Stimulated activated CD4-positive, alpha-beta T cell treated with anti-CD3 and anti-CD28 coated beads, Interleukin-1b, Interleukin-23, amount 100 ng/mL, for 1 hour (primary cell): ENCODE measurements at places on chromosomes 6 and 20.
A peak's percentile ranks its signal among the peaks of the same experiment; 100 is the strongest.

DNA sequence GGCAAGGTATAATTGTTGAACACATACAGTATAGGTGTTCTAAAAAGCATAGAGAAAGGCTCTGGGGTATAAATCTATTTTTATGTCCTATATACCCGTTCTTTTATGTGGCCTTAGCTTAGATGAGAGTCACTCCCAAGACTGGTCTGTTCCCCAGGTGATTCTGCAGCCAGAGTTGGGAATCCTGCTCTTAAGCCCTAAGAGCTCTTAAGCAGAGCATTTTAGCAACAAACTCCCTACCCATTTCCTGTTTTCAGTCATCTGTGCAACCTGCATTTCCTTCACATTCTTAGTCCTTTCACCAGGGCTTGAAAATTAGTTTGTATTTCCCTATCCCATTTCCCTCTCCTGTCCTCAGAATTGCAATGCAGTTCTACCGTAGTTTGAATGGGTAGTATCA, 166.1 kb downstream of the HS3ST5 start:
- DNase-seq: no peak

GRCh38 chr20:8215361-8215781, 83.3 kb downstream of the PLCB1 start:
- DNase-seq: no peak

DNA sequence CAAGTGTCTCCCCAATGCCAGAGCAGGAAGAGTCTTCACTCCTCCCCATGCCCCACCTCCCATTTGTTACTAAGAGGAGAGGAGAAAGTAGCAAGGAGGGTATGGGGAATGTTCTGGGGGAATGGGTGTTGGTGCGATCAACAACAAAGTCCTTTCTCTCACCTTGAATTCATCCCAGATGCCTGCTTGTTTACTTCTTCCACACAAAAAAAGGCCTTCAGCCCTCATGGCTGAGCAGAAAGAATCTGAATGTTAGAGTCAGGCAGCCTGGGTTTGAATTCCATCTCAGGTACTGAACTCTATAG, 9.9 kb downstream of the MOG start:
- no peak for DNase-seq

DNA sequence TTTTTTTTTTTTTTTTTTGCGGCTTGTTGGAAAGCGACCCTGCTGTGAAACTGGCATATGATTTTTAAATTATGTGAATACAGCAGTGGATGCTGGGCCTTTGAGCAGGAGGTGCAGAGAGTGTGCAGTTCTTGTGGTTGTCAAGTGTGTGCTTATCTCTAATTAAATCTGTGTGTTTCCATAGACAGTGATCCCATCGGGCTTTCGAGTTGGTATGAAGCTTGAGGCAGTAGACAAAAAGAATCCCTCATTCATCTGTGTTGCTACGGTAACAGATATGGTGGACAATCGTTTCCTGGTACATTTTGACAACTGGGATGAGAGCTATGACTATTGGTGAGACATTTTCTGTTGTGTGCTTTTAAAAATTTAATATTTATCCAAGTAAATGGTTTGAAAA, 52.4 kb downstream of the L3MBTL3 start:
- no peak for DNase-seq

DNA sequence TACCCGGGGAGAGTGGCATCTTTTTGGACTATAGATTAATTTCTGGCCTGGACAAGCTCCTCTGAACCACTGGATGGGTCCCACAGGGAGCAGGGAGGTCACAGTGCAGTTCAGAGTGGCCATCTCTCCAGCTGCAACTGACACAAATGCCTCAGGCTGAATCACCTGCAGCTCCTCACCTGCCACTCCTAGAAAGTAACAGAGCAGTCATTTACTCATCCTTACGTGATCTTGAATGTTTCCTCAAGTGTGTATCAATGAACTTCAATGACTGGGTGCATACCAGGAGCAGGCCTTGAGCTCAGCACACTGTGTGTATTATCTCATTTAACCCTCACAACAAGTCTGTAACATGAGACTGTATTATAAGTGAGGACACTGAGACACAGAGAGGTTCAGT, 40.0 kb upstream of the SIRPG start:
- no peak for DNase-seq

DNA sequence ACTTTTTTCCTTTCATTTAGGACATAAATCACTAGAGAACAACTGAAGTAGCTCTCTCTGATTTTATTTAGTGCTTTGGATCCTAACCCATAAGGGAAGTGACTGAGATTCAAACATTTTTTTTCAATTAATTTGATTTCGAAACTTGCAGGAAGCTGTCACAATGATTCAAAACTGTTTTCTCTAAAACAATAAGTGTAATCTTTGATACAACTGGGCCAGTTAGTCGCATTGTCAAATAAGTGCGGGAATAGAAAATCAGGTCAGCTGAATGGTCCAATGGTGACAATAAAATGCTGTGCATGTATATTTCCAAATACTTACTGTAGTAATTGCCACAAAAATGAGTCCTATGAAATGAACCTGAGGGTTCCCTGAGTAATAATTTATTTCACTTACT, 930.8 kb downstream of the TFAP2A start:
- DNase-seq: no peak

DNA sequence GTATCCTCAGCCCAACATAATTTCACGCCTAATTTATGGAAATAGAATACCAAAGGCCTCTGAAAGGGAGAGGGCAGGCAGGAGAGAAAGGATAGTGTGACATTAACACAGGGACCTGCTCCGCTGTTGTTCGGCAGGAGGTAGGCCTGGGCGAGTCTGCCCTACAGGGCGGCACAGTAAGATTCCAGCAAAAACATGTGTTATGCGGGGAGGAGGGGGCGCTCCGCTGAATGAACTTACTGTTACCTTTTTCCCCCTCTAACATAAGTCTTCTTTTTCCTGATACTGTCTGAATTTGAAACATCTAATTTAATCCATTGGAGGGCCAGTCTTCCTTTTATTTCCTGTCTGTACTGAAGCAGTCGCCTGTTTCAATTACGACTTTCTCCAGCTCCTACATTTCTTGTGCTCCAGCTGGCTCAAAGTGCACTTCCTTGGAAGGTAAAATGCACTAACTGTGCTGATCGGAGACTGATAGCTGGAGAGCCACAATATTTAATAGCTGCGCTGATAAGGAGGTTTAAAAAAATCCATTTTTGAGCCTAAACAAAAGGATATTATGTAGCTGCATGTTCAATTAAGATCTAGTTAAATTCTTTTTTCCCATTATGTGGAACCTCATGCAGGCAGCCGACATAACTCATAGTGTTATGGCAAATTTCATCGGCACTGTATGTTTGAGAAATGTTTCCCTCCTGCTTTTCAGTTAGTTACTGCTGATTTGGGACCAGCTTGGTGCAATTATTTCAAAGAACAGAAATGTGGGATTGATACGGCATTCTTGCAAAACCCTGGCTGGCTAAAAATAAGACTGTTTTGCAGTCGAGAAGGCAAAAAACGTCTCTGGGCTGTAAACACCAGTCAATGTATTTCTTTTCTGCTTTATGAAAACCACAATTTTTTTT, 193.0 kb downstream of the FOXC1 start:
- no peak for DNase-seq

DNA sequence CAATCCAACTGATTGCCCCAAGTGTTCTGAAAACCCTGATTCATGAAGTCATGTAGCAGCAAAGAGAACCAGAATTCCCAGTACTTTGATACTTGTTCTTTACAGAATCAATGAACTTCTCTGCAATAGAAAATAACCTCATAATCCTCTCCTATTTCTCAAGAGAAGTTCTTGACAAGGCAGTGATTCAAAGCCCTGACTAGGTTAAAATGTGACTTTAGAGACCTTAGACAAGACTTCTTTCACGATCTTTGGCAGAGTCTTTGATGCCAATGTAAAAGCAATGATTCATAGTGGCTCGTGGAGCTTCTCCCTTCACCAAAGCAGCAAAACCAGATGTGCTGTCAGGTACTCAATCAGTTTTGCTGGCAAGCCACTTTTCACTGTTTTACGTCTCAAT, 95.2 kb downstream of the CDK19 start:
- no peak for DNase-seq

DNA sequence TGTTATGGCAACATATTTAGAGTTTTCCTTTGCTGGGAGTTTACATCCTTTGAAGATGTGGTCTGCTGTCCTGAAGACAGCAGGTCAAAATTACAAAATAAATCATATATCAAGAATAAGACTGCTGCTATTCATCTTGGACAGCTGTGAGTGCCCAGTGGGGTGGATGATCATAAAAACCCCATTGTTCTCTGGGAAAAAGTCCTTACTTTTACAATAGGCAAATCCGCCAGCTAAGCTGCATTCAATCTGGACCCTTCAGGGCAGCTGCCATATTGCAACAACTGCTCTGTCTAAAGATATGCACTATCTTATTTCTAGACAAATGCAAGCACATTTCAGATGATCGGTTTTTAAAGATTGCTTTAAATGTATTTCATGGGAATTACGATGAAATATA, 19.4 kb downstream of the CASS4 start:
- no peak for DNase-seq

GRCh38 chr6:166167258-166167731, 356 bp downstream of the TBXT start:
- no peak for DNase-seq

DNA sequence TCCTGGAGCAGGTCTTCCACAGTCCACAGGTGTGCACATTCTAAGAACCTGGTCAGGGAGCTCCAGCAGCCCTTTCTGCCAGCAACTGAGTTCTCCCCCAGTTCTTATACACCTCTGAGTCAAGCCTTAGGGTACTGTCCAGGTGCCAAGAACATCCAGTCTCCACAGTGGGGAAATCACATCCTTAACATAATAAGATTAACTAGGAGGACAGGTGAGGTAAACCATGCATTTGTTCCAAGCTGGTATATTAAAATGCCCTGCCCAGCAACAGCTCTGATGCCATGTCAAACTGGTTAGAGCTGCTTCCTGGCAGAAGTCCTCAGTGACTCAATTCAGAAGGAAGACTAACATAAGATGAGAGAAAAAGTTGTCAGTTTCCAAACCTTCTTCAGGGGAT, 303.9 kb upstream of the SGK1 start:
- no peak for DNase-seq

DNA sequence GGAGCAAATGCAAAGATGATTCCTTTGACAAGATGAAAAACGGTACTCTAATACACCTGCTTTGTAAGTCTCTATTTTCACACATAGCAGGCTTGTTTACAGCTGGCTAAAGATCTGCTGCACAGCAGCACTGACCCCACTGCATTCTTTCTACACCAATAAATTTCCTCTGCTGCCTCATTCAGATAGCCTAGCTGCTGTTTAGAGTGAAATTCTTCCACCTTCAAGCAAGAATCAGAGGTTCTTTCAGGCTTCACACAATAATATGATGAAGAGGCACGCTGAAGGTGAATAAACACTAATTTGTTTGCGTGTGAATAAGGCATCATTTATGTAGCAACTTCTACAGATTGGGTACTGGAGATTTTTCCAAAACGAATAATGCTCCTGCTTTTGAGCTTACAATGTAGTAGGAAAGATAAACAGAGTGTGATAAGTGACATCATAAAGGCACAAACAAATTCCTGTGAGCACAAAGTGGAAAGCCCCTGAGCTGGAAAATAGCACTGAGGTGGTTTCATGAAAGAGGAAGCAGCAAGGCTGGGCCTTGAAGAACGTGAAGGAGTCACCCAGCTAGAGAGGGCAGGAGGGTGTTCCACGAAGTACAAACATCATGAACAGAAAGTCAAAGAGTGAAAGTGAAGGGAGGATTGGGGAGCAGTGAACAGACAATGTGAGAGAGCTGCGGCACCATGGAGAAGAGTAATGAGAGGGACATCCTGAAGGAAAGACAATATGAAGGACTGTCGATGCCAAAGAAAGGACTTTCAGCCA, 543.4 kb downstream of the CD83 start:
- no peak for DNase-seq

- no peak for DNase-seq
These were observed 9.6 kb upstream of the MANBAL start for GRCh38 chr20:37279820-37280219.

- DNase-seq: no peak
These were observed 1.5 kb downstream of the TGM3 start for GRCh38 chr20:2297357-2297728.

GRCh38 chr6:42783177-42783875, 1.5 kb downstream of the BICRAL start:
- DNase-seq: peak; percentile 59

DNA sequence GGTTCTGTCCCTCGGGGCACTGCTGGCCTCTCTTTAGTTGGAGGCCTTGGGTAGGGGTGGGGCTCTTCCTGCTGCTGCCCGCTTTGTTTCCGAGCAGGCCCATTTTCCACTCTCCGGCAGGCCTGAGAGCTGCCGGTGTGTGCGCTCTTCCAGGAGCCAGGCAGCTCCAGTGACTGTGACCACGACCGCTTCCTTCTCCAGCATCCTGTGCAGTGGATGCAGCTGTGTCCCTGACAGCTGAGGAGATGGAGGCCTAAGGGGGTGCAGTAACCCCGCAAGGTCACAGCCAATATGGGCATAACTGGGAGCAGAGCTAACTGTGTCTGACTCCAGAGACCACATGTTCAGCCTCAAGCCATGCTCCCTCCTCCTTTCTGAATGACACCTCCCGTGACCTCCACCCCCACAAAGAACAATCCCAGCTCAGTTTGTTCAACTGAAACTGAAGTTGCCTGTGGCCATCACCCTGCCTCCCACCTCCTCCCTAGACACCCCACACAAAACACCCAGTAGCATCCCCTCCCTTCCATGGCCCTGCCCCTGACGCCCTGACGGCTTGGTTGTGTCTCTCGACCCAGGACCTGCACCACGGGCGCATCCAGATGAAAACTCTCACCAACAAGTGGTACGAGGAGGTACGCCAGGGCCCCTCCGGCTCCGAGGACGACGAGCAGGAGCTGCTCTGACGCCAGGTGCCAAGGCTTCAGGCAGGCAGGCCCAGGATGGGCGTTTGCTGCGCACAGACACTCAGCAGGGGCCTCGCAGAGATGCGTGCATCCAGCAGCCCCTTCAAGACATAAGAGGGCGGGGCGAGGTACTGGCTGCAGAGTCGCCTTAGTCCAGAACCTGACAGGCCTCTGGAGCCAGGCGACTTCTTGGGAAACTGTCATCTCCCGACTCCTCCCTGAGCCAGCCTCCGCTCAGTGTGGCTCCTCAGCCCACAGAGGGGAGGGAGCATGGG, 27.8 kb downstream of the SPATA2 start:
- no peak for DNase-seq

DNA sequence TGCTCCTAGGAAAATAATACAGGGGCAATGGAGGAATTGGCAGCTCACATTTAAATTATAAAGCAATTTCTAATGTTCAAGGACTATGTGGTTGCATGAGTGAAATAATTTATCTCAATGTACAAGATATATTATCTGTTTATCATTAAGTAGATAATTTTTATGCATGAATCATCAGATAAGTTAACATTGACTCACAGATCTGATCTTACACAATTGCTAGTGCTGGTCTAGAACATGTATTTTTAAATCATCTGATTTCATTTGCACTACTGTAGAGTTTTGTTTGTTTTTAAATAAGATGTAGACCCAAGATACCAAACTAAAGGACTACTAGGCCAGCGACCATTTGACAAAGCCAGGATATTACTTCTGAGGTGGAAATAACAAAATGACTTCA, 199.2 kb downstream of the BMP2 start:
- DNase-seq: no peak

- no peak for DNase-seq
These were observed 52.5 kb downstream of the HIVEP2 start for GRCh38 chr6:142892254-142893021.

GRCh38 chr6:38319256-38320212, 320.2 kb downstream of the BTBD9 start:
- DNase-seq: no peak

GRCh38 chr6:35415065-35415891, 36.9 kb upstream of the FANCE start:
- no peak for DNase-seq
